Ascending aorta (tissue), 2 donors: ENCODE measurements at places on chromosomes 12 and 14.

DNA sequence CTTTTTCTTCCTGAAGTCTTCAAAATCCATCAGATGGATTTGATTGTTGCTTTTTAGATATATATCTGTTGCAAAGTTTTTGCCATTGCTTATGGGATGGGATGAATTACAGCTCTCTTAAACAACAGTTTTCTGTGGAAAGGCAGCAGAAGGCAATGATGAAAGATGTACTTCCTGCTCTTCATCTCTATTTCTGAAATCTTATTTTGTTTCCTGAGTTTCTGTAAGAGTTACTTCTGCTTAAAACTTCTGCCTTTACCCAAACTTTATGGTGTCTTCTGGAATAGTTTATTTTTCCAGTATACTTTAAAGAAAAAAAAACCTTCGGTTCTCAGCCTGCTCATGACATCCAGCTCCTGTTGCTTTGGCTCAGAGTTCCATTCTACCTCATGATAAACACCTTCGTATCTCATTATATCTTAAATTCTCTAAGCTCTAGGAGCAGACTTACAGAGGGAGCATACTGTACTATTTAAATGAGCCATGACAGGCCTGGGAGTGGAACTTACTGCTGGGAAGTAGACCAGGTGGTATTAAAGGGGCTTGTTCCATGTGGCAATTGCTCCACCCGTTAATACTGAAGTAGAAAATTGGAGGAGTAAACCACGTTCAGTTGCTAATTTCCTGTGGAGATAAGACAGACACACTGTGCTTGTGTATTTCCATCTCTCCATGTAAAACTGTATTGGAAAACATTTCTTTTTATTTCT is 288.4 kb downstream of the FBXL14 start:
- DNase-seq, result no peak

GRCh38 chr12:47889040-47889439 is 15.8 kb downstream of the VDR start:
- DNase-seq, result no peak

DNA sequence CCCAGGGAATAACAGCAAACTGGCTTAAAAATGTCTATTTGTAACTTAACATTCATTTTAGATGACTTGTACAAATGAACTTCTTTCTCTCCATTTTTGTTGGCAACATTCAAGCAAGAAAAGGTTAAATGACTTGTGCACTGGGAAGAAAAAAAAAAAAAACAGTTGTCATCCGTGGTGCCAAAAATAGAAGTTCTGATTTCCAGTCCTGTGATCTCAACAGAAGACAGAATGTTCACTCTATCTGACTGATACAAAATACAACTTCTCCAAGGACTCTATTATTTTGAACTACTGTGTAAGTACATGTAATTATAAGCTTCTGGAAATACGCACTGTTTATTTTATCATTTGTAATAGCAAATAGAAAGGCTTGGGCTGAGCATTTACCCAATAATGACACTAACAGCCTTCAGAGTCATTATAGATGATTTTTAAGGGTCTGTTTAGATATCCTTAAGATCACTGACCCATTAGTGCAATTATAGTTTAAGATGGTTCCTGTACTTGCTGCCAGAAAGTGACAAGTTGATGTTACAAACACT is 59.9 kb downstream of the LIN7A start:
- no peak for DNase-seq

- DNase-seq, result no peak
Measured at GRCh38 chr12:41629611-41630010, 441.5 kb downstream of the PDZRN4 start.

DNA sequence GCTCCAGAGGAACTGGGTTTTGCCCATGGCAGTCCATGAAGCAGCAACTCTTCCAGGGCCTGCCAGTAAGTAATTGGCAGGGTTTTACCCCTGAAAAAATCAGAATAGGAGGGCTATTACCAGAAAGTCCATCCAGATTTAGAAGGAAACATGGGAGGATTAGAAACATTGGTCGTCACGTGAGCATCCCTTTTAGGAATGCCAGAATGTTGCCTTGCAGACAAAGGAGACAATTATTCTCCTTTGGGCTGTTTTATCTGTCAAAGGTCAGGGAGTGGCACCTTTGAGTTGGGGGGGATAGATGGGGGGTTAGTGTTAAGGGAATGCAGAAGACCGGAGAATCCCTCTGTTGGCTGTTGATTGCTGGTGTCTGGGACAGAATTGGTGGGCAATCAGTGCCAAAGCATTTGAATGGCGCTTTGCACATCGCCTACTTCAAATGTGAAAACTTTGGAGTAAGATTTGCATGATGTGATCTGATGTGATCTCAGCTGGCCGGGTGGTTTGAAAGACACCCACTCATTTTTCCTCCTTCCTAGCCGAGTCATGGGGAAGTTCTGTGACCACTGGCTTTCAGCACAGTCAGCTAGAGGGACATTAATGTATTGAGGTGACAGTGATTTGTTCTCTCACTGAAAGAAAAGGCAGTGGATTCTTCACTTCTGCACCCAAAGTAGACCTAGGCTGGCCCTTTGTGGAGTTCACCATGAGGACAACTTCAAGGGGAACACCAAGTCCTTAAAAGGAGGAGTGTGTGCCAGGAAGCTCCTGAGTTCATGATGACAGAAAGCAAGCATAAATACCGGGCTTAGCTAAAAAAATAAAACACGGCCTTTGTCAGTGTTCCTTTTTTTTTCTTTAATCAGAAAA is 31.4 kb downstream of the FLVCR2 start:
- DNase-seq, result peak; percentile 64

DNA sequence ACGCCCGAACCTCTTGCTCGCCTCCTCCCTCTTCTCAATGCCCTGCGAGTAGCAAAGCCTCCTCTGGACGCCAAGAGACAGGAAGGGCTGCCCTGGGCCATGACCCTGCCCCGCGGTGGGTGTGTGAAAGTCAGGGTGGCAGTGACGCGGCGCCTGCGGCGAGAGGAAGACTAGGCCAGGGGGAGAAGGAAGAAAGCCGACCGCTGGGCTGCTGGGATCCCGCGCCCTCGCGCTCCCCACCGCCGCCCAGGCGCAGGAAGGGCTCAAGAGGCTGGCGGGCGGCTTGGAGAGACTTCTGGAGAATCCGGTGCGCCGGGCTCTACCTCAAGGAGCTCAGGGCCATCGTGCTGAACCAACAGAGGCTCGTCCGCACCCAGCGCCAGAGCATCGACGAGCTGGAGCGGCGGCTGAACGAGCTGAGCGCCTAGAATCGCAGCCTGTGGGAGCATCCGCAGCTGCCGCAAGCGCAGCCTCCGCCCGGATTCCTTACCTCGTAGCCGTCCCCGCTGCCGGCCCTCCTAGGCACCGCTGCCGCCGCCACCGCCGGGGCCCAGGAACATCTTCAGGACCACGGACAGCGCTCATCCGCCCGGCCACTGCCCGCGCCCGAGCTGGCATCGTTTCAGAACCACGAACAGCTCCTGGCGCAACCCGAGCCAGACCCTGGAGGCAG is 105.0 kb upstream of the PRB2 start:
- peak; percentile 84 for DNase-seq

GRCh38 chr12:37546901-37547475 is 769.6 kb upstream of the ALG10B start:
- no peak for DNase-seq

- no peak for DNase-seq
Measured at GRCh38 chr12:119694111-119694510, 26.2 kb downstream of the PRKAB1 start.

GRCh38 chr12:49288412-49288853 is 6.5 kb upstream of the PRPH start:
- DNase-seq, result no peak

- DNase-seq, result no peak
Measured at GRCh38 chr12:6950401-6950801, 755 bp upstream of the PTPN6 start.

GRCh38 chr14:79991866-79992265 is 219.4 kb downstream of the DIO2 start:
- no peak for DNase-seq

- no peak for DNase-seq
Measured at GRCh38 chr12:52838609-52839435, 4.7 kb upstream of the KRT79 start.

GRCh38 chr14:38063711-38064320 is 143.9 kb upstream of the SSTR1 start:
- no peak for DNase-seq
